ENCODE measurements at places on chromosomes 4 and X.
A peak's percentile ranks its signal among the peaks of the same experiment; 100 is the strongest.

DNA sequence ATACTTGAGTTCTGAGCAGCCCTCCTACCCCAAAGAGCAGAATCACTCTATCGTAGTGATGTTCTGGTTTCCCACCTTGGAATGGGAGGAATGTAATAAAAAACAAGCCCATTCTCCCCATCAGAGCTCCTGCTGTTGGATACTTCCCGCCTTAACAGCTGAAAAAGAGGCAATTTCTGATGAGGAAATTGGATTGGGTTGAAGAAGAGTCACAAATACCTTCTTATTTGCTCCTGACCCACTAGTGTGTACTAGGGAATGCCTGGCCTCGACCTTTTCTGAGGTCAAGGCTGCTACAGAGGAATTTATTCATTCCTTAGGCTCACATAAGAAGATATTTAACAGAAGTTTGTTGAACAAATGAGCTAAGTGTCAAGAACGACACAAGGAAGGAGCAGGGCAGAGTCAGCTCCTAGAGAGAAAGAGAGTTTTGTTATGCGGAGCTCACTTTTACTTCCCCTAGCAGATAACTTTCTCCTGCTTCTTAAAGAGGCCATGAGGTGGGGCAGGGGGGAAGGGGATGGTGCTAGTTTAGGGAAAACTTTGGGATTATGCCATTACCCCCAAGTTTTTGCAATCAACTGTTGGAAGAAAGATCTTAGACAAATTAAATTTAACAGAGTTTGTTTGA is 273.8 kb upstream of the CLNK start:
- H3K36me3 ChIP-seq = no peaks in the 10 kb centered on the region
- peaks cover 21% of the 10 kb centered on the region for H3K27me3 ChIP-seq
- H3K27ac ChIP-seq = no peak overlapping the region
- DNase-seq = no peak

DNA sequence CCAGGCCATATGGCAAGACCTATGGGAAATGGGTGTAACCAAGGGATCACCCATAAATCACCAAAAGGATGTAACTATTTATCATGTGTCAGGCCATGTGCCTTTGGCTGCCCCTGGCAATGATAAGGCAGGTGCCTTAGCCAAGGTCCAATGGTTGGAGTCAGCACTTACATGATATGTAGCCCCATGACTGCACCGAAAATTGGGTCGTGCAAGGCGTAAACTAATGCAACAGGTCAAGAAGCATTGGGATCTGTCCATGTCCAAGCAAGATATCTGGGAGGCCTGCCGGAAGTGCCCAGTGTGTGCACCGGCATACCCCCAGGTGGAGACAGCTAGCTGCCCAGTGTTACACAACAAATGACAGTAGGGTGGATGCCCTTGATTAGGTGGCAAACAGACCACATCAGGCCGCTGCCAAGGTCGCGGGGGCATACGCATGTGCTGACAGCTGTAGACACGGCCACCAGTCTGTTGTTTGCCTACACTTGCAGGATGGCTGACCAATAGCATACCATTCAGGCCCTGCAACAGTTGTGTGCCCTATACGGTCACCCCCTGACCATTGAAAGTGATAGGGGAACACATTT is 698.2 kb upstream of the AGA start:
- no peak for DNase-seq
- H3K4me3 ChIP-seq = no peak overlapping the region
- H3K4me1 ChIP-seq = no peaks in the 10 kb centered on the region
- H3K27ac ChIP-seq = no peak overlapping the region
- H3K27me3 ChIP-seq = no peaks in the 10 kb centered on the region

GRCh38 chr4:137069473-137069872 is 462.8 kb downstream of the PCDH18 start:
- DNase-seq = no peak
- H3K4me3 ChIP-seq = no peak overlapping the region
- no peak overlapping the region for H3K27ac ChIP-seq
- no peaks in the 10 kb centered on the region for H3K27me3 ChIP-seq

DNA sequence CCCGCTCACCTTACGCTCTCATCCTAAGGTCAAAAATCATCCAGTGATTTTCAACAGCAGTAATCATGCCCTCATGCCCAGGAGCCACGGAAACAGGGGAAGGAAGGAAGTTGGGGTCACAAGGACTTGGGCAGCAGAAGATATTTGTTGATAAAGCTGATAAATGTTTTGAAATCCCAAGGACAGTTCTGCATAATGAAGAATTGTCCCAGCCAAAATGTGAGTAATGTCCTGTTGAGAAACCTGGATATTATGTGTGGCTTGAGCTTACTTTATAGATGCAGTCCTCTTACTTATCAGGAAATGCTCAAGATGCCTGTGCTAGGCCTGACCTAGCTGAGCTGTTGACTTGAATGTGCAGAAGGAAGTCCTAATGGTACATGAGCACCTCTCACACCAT is 263.0 kb upstream of the ZFP42 start:
- no peak overlapping the region for H3K4me3 ChIP-seq
- DNase-seq = no peak
- no peaks in the 10 kb centered on the region for H3K4me1 ChIP-seq
- no peaks in the 10 kb centered on the region for H3K36me3 ChIP-seq

- no peaks in the 10 kb centered on the region for H3K4me1 ChIP-seq
- H3K36me3 ChIP-seq = no peaks in the 10 kb centered on the region
- no peaks in the 10 kb centered on the region for H3K27me3 ChIP-seq
- H3K27ac ChIP-seq = no peak overlapping the region
- no peak overlapping the region for H3K4me3 ChIP-seq
Observed at GRCh38 chr4:45693746-45694145, 430.1 kb downstream of the GABRG1 start.

- no peak overlapping the region for H3K27ac ChIP-seq
- no peak for DNase-seq
- H3K4me3 ChIP-seq = peak overlapping the region; percentile 49
- H3K4me1 ChIP-seq = peaks cover 18% of the 10 kb centered on the region
- no peaks in the 10 kb centered on the region for H3K27me3 ChIP-seq
- H3K36me3 ChIP-seq = peaks cover 34% of the 10 kb centered on the region
Observed at GRCh38 chrX:16722481-16722880, 3.1 kb downstream of the SYAP1 start.

GRCh38 chrX:130716346-130716745 is 186.7 kb downstream of the ENOX2 start:
- H3K27ac ChIP-seq = no peak overlapping the region
- no peak overlapping the region for H3K4me3 ChIP-seq
- DNase-seq = no peak

- H3K4me3 ChIP-seq = no peak overlapping the region
- no peaks in the 10 kb centered on the region for H3K36me3 ChIP-seq
- H3K4me1 ChIP-seq = no peaks in the 10 kb centered on the region
- no peak for DNase-seq
- H3K27ac ChIP-seq = no peak overlapping the region
Observed at GRCh38 chrX:124125471-124125870, 164.0 kb downstream of the STAG2 start.

DNA sequence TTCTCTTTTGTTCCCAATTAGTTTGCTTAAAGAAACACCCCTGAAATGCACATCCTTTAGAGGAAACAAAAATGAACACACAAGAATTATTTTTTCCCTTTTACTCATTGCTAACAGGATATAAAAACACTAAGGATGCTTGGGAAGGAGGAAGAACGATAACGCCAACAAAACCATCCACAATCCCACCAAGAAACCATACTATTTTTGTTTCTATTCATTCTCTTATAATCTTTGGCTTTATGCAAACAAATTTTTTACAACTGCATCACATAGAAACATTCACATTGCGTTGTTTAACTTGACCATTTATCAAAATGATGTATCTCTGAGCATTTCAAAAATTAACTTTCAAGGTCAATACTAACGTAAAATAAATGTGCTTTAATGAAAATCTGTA is 12.0 kb downstream of the APBB2 start:
- H3K27me3 ChIP-seq = no peaks in the 10 kb centered on the region
- H3K27ac ChIP-seq = no peak overlapping the region
- no peak overlapping the region for H3K4me3 ChIP-seq
- DNase-seq = no peak
- H3K36me3 ChIP-seq = no peaks in the 10 kb centered on the region

DNA sequence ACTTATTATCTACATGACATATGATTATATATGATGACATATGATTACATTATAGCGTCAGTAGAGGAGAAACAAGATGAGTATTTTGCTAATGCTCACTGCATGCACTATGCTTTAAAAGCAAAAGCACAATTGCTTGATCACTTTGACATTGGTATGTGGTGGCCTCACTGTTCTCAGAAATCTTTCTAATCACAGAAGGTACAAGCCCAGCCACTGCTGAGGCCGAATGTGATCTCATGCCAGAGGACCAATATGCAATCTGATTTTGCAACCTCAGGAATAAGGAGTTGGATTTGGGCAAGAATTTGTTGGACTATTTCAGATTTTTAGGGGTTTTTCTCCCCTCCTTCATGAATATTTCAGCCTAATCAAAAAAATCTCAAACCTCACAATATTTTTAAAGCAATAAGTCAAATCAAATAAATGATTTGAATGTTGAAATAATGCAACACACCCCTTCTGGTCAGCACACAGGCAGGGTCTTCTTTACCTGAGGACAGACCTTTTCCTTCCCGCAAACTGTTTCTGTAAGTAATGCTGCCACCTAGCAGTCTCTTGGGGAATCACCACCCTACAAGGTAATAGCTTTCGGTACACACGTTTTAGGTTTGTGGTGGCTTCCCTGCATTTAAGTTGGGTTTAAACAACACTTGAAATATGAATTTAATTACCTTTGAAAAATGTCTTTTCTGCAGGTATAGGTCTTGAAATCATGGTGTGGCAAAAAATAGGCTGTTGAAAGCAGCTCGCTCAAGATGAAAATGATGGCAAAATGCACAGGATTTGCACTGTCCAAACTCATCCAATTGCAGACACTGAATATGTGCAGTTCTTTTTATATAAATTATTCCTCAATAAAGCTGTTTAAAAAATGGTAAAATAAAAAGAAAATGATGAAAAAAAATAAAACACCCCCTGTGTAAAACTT is 4.8 kb upstream of the CXCL13 start:
- peak; percentile 38 for DNase-seq
- H3K36me3 ChIP-seq = peaks cover 4% of the 10 kb centered on the region
- H3K27me3 ChIP-seq = no peaks in the 10 kb centered on the region
- peaks cover 8% of the 10 kb centered on the region for H3K4me1 ChIP-seq
- no peak overlapping the region for H3K4me3 ChIP-seq
- H3K27ac ChIP-seq = no peak overlapping the region

GRCh38 chrX:120446498-120446897 is 22.6 kb downstream of the LAMP2 start:
- DNase-seq = no peak
- no peak overlapping the region for H3K4me3 ChIP-seq
- H3K27ac ChIP-seq = no peak overlapping the region
- H3K27me3 ChIP-seq = no peaks in the 10 kb centered on the region

DNA sequence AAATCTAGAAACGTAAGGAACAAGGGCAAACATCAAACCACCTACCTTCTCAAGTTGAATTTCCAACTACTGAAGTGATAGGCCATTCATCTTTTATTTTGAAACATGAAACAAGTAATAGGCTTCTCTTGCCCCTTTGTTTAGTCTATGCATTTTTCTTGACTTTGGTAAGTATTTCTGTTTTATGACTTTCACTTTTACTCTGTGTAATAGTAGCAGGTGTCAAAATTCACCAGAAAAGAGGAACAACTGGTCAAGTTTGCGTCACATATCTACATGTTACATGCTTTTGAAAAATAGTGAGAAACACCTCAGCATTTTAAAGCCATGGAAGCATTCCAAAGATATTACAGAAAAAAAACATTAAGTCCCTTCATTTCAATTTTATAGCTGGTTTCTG is 157.1 kb upstream of the FTHL17 start:
- no peak overlapping the region for H3K4me3 ChIP-seq
- no peaks in the 10 kb centered on the region for H3K36me3 ChIP-seq
- no peak for DNase-seq
- H3K27me3 ChIP-seq = no peaks in the 10 kb centered on the region

GRCh38 chr4:9867751-9868425 is 86.5 kb downstream of the DRD5 start:
- no peaks in the 10 kb centered on the region for H3K36me3 ChIP-seq
- no peak overlapping the region for H3K27ac ChIP-seq
- DNase-seq = no peak
- peaks cover 33% of the 10 kb centered on the region for H3K27me3 ChIP-seq
- H3K4me1 ChIP-seq = no peaks in the 10 kb centered on the region

DNA sequence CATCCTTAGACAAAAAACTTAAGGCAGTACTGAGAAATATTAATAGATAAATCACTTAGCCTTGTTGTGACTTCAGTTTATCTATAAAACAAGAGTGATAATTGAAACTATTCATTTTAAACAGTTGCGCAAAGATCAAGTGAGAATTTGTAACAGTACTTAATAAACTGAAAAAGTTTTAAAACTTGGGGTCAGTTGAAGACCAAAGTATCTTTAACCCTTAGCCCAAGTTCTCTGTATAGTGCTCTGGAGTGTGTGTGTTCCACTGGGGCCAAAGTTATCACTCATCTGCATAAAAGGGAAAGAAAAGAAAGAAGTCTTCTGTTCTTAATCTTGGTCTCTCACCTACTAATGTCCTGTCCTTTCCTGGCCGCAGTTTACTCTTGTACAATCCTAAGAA is 11.3 kb downstream of the SMIM14 start:
- H3K36me3 ChIP-seq = no peaks in the 10 kb centered on the region
- no peak for DNase-seq
- no peaks in the 10 kb centered on the region for H3K4me1 ChIP-seq
- H3K27ac ChIP-seq = no peak overlapping the region
- no peak overlapping the region for H3K4me3 ChIP-seq
- H3K27me3 ChIP-seq = no peaks in the 10 kb centered on the region

GRCh38 chr4:47474799-47475198 is 10.3 kb upstream of the ATP10D start:
- H3K4me1 ChIP-seq = peaks cover 11% of the 10 kb centered on the region
- DNase-seq = no peak
- no peaks in the 10 kb centered on the region for H3K27me3 ChIP-seq
- H3K36me3 ChIP-seq = peaks cover 5% of the 10 kb centered on the region

DNA sequence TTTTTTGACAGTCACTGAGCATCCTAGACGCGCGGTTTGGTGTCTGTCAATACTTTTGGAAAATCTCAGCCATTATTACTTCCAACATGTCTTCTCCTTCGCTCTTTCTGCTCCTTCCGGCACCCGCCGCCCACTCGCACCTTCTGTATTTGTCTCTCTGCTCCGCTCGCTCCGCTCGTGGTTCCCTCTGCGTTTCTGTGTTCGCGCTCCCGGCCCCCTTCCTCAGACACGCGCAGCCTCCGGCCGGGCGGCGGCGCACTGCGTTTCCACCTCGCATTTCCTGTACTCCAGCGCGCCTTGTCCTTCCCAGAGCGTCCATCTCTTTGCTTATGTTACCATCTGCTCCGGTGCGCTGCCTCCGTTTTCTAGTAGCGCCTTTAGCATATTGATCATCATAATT is 21.1 kb downstream of the PDE6B start:
- H3K4me1 ChIP-seq = no peaks in the 10 kb centered on the region
- no peaks in the 10 kb centered on the region for H3K36me3 ChIP-seq
- peaks cover 13% of the 10 kb centered on the region for H3K27me3 ChIP-seq
- H3K27ac ChIP-seq = no peak overlapping the region
- no peak for DNase-seq
- no peak overlapping the region for H3K4me3 ChIP-seq

GRCh38 chr4:100314057-100314456 is 123.8 kb upstream of the DDIT4L start:
- no peaks in the 10 kb centered on the region for H3K4me1 ChIP-seq
- no peaks in the 10 kb centered on the region for H3K27me3 ChIP-seq
- no peaks in the 10 kb centered on the region for H3K36me3 ChIP-seq
- H3K27ac ChIP-seq = no peak overlapping the region
- DNase-seq = no peak

- no peaks in the 10 kb centered on the region for H3K36me3 ChIP-seq
- H3K27ac ChIP-seq = no peak overlapping the region
- H3K4me3 ChIP-seq = no peak overlapping the region
- no peaks in the 10 kb centered on the region for H3K27me3 ChIP-seq
Observed at GRCh38 chrX:136195247-136195646, 47.9 kb downstream of the FHL1 start.

- no peaks in the 10 kb centered on the region for H3K4me1 ChIP-seq
- no peak overlapping the region for H3K27ac ChIP-seq
- H3K4me3 ChIP-seq = no peak overlapping the region
- H3K27me3 ChIP-seq = no peaks in the 10 kb centered on the region
Observed at GRCh38 chr4:13777341-13777740, 149.8 kb upstream of the BOD1L1 start.
